SK-N-SH treated with all-trans-retinoic acid at 6 μM for 48 hours (cell line): ENCODE measurements at places on chromosomes 6 and 20.

GRCh38 chr6:110075406-110075805, 97.3 kb downstream of the GPR6 start:
- no peak for ATAC-seq

- ATAC-seq: no peak
Observed at GRCh38 chr6:43776115-43776798, 6.2 kb downstream of the VEGFA start.

GRCh38 chr20:42795111-42795695, 394.5 kb downstream of the PTPRT start:
- no peak for ATAC-seq

DNA sequence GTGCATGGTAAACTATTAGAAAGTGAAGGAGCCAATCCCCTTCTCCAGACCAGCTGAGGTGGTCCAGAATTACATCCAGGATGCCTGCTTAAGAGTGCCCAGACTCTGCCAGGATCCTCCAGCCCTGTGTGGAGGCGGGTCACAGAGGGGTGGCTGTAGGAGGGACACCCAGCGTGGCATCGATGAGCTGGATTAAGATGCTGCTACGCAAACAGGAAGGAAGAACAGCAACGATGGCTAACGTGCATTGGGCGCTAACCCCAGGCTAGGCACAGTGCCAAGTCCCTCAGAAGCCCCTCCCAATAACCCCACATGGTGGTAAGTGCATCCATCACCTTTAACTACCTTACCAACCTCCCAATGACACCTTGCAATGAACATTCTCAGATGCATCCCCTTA, 63.9 kb upstream of the MRPS10 start:
- ATAC-seq: no peak

DNA sequence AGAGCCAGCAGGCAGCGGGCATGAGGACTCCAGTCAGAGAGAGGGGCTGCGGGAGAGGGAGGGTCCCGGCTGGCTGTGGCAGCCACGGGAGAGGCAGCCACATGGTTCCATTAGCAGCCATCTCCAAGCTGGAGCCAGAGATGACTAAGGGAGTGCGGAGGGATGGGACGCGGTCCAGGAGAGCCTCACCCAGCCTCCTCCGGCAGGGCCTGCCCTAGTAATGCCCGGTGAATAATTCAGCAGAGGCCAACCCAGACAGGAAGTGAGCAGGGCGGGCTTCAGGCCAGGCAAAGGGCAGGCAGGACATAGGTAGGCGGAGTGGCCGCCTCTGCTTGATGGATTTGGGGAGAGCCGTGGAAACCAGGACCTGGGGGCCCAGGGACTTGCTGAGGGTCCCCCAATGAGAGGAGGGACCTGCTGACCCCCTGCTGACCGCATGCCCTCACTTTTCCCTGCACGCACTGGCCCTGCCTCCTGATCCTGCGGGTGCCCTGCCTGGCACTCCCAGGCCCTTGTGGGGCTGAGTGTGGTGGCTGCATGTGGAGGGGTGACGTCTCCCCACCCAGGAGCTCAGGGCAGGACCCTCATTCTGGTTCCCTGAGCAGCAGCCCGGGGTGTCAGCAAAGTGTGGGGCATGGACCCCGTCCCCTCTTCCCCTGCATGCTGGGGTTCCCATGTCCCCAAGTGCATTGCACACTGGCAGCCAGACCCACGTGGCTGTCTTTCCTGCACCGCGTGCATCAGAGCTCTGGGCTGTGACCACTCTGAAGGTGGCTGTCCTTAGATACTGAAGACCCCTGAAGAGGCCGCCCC, 51.8 kb upstream of the SLCO4A1 start:
- ATAC-seq: peak; percentile 88
